GM12864 (cell line): ENCODE measurements at places on chromosomes 2 and 18.

DNA sequence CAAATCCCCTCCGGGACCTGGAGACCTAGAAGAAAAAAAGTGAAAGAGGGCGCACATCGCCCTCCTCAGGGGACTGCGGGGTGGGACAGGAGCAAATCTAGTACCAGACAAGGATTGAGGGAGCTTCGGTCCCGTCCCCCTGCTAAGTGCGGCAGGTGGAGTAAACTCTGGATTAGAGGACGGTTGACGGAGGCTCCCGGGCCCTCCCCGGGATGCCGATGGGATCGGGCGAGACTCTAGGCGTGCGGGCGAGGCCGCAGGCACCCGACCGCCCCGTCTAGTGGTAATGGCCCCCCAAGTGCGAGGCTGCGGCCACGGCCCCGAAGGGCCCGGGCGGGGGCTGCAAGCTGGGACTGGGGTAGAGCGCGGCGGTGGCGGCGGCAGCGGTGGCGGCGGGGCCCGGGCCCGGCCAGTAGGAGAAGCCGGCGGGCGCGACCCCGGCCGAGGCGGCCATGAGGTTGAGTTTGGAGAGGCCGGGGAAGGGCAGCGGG, 3.5 kb downstream of the FEV start:
- DNase-seq = no peak

DNA sequence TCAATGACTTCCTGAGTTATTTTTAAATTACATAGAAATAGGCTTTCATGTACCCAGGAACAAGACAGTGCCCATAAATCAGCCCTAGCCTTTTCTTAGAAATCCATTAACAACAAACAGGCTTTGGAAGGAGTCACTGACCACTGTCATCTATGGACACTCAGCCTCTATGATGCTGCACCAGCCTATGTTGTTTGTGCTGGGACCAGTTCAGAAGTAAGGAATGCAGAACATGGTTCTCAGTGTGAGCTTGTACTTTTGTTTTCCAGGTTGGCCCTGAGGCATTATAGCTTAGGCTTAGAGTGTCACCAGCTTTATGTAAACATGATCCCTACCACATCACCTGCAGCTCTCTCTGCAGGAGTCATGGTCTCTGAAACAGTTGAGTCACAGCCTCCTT, 335.7 kb upstream of the CDH7 start:
- no peak for DNase-seq

DNA sequence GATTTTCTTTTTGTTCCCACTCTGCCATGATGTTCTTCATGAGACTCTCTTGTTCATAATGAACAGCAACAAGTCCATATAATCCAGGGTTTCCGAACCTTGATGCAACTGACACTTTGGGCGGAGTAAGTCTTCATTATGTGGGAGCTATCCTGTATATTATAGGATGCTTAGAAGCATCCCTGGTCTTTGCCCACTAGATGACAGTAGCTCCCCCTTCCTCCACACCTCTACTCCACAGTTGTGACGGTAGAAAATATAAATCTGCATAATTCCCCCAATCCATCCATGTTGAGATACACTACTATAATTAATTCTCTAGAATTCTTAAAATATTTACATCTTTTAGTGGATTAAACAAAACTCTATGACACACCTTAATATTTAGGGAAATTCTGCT, 482.2 kb upstream of the CELF4 start:
- no peak for DNase-seq

DNA sequence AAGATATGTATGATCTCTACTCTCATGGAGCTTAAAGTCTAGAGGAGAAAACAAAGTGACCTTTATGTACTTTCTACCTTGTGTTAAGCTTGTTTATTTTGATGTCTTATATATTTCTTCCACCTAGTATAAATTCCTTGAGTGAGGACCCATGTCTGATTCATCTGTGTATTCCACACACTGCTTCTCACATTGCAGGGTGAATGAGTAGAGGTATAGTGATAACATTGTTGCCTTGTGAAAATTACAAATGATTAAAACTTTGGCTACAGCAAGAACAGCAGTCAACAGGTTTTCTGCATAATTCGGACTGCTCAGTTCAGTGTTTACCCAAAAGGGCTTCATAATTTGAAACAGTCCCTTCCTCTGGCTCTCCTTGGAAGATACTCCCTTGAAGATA, 36.3 kb downstream of the AOX1 start:
- no peak for DNase-seq

DNA sequence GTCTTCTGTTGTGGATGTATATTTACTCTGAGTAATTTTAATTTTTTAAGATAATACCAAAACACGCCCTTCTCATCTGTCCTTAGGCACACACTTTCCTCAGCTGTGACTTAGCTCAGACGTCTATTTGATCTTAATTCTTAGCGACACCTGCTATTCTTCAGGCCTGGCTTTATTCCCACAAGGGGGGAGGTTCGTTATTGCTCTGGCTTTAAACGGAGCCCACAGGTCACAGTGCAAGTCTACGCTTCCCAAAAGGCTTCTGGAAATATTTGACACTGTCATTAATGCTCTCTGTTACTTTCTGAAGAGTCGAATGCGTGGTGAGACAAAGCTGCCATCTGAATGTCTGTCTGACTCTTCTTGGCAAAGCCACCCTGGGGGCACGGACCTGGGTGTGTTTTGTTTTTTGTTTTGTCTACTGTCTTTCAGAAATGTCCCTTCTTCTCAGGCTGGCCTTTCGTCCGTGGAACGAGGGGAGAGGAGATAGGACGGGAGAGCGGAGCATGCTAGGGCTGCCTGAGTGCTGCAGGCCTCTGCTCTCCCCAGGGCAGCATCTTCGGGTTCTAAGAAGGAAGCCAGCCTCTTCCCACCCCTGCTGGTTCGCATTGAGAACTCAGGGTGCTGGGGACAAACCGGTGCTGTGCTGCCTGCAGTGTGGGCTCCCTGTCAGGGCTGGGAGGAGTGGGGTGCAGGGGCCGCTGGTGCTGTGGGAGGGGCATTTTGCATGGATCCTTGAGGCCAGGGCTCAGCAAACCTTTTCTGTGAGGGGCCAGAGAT, 61.9 kb downstream of the ASAP2 start:
- no peak for DNase-seq

DNA sequence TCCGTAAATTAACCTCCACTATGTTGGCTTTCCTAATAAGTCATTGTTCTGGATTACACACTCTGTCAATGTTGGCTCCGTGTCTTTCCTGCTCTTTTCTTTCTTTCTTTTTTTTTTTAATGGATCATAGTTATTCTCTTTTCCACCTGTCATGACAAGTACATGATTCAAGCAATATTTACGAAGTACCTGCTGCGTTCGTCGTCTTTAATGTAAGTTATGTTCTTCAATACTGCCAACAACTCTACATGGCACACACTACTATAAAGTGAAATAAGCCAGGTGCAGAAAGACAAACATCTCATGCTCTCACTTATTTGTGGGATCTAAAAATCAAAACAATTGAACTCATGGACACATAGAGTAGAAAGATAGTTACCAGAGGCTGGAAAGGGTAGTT, 239.1 kb downstream of the SCG2 start:
- DNase-seq = no peak

DNA sequence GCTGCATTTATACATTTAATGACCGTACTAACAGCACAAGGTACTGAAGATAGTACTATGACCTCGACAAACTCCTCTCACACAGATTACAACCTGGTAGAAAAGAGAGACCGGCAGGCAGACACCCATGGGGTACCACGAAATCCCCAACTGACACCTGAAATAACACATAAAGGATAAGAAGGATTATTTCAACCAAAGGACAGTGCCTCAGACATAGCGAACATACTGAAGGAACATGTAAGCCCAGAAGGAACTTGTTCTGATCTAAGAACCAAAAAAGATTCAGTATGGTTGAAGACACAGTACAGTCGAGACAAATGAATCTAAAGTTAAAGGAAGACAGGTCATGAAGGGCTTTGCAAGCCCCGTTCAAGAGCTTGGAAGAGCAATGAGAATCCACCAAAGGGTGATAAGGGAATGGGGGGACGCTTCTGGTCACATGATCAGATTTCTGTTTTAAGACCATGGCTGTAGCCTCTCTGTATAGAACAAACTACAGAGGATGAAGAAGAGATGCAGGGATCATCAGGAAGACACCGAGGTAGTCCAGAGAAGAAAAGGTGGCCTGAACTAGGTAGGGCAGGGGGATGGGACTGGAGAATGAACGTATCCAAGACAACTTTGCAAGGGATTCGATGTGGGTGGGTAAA, 902 bp downstream of the MCFD2 start:
- no peak for DNase-seq

GRCh38 chr2:86249176-86249575, 49.9 kb downstream of the MRPL35 start:
- DNase-seq = no peak

DNA sequence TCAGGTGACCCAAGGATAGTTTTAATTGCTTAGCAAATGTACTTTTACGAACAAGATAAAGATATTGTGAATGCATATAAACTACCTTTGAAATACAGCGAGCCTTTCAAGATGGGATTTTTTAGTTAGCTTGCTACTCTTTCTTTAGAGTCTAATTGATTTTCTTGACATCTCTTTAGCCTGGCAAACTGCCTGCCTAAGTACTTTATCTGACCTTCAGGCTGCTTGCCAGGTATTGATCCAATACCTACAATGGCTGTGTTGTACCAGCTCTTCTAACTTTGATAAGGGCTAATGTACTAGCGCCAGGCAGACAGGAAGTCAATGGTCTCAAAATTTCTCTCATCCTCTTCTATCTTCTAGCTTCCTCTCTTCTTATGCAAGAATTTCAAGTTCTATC, 414.4 kb upstream of the ACVR2A start:
- no peak for DNase-seq

- no peak for DNase-seq
Observed at GRCh38 chr2:36450466-36451196, 95.1 kb downstream of the CRIM1 start.

- no peak for DNase-seq
Observed at GRCh38 chr2:37232131-37232933, 874 bp downstream of the NDUFAF7 start.

DNA sequence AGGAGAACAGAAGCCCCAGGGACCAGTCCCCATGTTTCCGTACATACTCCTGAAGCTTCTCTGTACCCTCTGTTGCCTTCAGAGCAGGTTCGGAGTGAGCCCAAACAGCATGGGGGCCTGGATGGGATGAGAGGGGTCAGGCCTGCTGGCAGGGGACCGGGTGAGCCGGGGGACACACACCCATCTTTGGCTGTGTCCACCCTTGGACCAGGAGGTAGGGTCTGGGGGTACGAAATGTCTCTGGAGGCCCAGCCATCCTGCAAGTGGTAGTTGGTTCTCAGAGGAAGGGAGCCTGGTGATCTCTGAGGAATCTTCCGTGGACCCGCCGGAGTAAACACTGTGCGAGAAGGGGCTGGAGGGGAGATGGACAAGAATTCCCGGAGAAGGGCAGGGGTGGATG, 15.3 kb downstream of the FBLN7 start:
- DNase-seq = no peak

DNA sequence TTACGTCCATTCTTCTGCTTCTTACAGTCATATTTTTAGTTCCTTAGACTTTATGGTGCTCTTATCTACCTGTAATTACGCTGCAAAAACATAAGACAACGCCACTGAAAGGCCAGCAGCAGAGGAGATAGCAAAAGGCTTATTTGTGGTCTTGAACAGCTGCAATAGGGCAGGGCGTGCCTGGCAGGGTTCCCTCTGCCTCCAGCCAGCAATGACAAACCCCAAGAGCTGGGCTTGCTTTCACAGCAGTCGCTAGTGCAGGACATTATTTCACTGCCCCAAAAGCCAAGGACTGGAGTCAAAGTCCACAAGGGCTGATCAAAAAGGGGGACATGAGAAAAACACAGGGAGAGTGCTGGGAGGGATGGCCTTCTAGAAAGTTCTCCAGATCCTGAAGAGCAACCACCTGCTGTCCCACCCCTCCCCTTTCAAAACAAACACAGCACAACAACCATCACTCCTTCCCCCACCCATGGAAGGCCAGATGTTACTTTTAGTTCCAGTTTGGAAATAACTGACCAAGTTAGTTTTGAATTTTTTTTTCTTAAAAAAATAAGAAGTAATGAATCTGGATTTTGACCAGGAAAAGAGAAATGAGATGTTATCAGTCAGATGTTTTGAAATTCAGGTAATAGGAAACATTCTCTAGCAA, 127.8 kb downstream of the RBMS1 start:
- DNase-seq = no peak

DNA sequence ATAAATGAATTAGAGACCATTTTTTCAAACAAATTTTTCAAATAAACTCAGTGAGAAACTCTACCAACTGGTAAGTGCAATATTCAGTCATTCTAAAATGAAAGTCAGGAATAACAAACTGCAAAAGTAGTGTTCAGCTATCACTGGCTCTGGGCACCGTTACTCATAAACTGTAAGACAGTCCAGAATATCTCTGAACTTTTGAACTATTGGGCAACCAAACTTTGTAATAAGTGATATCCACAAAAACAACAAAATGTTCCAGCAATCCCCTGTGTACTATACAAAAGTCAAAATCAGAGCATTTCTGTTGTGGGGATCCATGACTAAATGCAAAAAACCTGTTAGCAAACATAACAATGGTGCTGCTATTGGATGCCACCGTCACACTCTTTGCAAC, 56.3 kb downstream of the SLC25A12 start:
- no peak for DNase-seq

DNA sequence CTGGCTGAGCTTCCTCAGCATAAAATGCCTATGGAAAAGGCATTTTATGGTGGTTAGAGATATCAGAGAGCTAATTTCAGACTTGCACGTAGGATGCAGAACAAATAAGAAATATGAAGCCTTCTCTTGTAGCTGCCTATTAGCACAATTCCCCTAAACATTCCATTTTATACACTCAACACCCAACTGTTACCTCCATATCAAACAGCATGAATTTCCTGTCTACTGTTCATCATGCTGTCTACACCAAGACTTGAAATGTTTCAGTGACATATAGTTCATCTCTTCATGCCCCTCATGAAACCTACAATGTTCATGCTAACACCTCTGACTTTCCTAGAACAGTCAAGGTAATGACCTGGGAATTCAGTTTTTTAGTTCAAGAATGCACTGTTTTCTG, 249.9 kb downstream of the PIEZO2 start:
- DNase-seq = no peak

DNA sequence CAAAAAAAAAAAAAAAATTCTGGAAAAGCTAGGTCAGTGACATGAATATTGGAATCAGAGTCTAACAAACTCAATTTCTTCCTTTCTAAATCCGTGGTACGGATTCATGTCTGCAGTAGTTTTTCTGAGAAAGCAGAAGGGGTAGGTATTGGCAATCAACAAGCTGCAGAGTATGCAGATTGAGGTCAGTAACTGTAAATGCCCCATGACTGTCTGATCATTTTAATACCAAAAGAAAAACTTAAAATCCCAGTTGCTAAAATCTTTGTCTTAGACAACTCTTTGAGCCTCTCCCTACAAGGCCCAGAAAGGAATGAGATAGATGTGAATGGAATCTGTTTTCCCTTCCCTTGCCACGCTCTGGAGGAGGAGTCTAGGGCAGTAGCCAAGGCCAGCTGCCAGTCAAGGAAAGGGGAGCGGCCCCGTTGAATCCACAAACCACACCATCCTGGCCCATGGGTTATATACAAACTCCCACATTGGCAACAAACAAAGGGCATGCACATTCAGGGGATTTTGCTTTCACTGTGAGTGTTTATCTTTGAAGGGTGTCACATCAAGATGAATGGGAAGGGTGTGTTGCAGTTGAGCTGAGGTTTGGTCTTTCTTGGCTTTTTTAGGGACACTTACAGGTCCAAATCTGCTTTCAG, 6.1 kb upstream of the CASP8 start:
- DNase-seq = no peak

GRCh38 chr2:16271231-16271896, 331.0 kb downstream of the MYCN start:
- DNase-seq = no peak

GRCh38 chr2:22901471-22902179, 483.4 kb upstream of the KLHL29 start:
- no peak for DNase-seq

GRCh38 chr2:98253461-98254070, 92.7 kb upstream of the CNGA3 start:
- DNase-seq = no peak
